ENCODE measurements at places on chromosomes 4 and X.

DNA sequence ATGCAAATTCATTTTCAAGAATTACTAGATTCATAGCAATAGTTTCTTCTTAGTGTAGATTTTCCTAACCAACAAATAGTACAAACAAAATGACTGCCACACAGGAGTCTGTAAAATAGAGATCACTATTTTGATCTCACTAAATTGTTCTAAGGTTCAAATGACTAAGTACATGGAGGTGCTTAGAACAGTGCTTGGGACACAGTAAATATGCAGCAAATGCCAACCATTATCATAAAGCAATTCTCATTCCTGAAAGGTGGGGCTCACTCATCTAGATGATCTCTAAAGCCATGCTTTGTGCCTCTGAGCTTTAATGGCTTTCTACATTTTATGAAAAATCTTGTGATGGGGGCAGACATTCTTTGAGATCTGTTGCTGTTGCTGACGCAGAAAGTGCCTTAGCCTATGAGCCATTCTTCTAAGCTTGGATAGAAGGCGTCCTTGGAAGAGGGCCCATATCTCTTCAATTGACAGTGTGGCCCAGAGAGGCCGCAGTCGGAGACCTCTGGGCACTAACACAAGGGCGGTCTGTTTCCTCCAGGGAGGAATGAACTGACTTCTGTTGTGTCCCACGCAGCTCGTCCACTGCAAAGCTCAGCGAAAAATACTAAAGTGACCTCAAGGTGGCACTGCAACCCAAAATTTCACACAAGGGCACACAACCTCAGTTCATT lies 23.5 kb downstream of the TLR10 start:
- DNase-seq = no peak

GRCh38 chrX:928606-929005 lies 283.8 kb downstream of the CRLF2 start:
- no peak for DNase-seq

GRCh38 chrX:105458846-105459245 lies 238.4 kb upstream of the TEX13A start:
- no peak for DNase-seq

DNA sequence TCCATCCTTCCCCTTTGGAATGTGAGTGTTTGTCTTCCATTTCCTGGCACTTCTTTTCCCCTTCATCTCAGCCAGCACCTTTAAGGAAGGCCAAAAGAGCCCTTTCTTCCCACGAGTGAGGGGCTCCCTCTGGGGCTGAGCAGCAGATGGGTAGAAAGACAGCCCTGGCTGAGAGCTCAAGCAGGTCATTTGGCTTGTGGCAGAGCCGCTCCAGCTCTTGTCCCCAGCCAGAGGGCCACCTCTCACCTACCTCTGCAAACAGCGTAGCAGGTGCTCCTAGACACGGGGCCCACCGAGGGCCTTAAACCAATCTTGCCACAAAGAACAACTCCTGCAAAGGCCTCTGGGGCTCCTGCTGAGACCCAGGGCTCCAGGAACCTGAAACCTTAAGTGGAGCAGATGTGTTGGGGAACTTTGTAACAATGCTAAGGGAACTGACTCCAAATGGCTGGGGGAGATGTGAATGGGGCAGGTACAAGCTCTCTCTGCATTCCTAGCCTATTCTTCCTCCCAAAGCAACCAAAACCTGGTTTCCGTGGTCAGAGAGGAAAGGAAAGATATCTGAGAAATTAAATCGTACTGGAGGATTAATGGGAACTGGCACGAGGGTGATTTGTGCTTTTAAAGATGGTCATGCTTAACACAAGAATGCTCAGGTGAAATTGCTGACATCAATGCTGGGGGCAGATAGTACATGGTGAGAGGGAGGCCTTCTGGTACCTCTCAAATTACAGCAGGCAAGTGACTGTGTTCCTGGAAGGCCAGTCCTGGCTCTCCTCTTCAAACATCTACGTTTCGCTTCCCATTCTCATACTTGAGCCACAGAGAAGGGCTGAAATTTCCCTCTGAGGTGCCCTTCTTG lies 27.0 kb downstream of the TFDP3 start:
- DNase-seq = no peak

DNA sequence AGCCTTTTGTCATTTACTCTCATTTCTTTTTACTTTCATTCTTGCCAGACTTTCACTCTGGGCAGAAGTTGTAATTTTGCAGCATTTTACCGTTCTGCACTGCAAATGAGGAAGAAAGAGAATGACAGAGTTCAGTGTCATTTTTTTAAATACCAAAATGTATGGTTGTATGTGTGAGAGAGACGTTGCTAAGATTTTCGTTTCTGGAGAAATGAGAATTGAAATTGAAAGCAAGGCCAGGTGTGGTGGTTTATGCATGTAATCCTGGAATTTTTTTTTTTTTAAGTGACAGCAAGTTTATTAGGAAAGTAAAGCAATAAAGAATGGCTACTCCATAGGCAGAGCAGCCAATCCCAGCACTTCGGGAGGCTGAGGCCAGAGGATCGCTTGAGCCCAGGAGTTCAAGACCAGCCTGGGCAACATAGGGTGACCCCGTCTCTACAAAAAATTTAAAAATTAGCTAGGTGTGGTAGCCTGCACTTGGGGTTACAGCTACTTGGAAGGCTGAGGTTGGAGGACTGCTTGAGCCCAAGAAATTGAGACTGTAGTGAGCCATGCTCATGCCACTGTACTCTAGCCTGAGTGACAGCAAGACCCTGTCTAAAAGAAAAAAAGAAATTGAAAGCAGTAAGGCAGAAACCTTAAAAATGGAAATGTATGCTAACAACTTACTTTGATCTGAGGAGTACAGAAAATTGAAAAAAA lies 12.9 kb downstream of the DCK start:
- DNase-seq = no peak

DNA sequence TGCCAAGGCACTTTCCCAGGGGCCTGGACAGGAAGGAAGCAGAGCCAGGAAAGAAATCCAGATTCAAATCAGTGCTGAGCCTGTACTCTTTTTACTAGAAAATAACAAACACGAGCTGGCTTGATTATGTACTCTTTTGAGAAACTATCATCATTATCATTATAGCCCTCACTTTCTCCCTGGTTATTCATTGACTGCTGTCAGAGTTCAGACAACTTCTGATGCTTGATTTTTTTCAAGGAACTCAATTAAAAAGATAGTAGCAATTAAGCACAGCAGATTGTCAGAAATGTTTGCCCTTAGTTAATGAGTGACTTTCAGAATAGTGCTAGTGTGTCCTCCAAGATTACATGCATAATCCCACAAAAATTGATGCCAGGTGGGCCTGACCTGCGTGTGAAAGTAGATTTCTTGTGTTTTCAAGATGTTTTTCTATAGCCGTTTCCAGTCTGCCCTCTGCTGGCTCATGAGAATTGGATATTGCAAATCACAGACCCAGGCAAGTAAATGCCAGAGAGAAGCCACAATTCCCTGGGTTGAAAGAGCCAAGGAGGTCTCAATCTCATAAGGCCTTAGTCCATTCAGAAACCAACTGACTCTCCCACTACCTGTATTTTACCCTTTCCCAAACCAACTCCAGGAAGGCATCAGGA lies 14.3 kb upstream of the PNPLA4 start:
- DNase-seq = no peak
